Naive thymus-derived CD8-positive, alpha-beta T cell (primary cell): ENCODE measurements at places on chromosomes 3 and 15.
A peak's percentile ranks its signal among the peaks of the same experiment; 100 is the strongest.

GRCh38 chr3:88031642-88032077 is 27.1 kb downstream of the CGGBP1 start:
- DNase-seq, result peak; percentile 2

GRCh38 chr3:190696777-190697501 is 165.6 kb downstream of the GMNC start:
- no peak for DNase-seq

DNA sequence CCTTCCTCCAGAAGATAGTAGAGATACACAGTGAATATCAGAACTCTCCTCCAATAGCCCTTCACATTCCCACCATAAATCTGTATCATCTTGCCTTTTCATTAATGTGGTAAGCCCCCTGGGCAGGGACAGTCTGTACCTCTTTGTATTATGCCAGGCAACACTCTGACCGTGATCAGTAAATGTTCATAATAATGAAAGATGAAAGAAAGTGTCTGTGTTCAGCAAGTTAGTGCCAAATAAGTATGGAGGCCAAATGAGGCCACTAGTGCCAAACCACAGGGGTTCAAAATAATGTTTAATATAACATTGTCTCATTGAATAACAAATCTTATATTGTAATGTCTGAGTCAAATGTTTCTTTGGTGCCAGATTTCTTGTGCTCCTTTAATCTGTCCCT is 104.3 kb downstream of the CMSS1 start:
- no peak for DNase-seq

GRCh38 chr3:71565316-71565715 is 18.2 kb downstream of the FOXP1 start:
- no peak for DNase-seq

- no peak for DNase-seq
These were observed 699.8 kb upstream of the GBE1 start for GRCh38 chr3:82461049-82461889.
